ENCODE measurements at places on chromosomes 6 and 20.

DNA sequence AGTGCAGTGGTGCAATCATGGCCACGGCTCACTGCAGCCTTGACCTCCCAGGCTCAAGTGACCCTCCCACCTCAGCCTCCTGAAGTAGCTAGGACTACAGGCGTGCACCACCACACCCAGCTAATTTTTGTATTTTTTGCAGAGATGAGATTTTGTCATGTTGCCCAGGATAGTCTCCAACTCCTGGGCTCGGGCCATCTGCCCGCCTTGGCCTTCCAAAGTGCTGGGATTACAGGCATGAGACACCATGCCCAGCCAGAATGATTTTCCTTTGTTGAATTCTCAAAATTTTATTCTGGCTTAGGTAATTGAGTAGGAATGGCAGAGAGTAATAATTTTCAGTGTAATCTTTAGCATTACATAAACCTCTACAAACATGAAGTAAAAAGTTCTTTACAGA, 37.1 kb downstream of the SLC16A10 start:
- DNase-seq: no peak

- no peak for DNase-seq
These were observed 665.5 kb downstream of the TENT5A start for GRCh38 chr6:81086991-81087390.

DNA sequence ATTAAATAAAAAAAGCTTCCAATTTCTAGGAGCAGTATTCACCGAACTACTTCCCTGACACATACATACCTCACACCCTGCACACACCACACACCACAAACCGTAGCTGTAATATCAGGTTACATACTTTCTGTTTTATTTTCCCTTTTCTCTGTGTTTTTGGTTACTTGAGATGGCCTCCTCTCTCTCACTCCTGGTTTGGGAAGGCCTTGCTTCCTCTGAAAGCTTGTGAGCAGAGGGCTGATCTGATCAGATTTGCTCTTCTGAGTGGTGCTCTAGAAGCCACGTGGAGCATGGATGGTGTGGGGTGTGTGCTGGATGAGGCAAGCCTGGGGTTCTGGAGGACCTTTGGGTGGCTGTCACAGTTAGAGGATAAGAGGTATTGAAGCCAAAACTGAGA, 20.9 kb downstream of the UTRN start:
- DNase-seq: no peak

DNA sequence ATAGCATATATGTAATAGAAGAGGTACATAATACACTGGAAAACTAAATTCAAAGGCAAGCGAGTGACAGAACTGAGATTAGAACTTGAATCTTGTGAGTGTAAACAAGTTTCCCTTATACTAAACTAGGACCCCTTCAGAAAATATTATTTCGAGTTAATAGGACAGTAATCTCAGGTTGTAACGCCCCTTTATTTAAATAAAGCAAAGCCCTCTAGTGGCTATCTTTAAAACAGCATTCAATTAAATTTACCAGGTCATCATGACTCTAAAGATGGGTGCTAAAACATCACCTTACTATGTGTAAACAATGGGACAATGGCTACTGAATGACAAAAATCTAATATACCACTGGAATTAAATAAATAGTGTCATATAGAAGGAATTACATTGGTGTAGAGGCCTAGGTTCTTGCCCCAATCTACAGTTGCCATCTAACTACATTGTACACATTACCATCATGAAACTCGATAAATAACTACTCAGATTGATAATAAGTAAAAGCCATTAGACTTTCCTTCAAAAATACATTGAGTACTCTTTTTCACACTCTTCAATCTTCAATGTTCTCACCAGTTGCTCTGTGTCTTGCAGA, 255.4 kb upstream of the IRAK1BP1 start:
- no peak for DNase-seq

DNA sequence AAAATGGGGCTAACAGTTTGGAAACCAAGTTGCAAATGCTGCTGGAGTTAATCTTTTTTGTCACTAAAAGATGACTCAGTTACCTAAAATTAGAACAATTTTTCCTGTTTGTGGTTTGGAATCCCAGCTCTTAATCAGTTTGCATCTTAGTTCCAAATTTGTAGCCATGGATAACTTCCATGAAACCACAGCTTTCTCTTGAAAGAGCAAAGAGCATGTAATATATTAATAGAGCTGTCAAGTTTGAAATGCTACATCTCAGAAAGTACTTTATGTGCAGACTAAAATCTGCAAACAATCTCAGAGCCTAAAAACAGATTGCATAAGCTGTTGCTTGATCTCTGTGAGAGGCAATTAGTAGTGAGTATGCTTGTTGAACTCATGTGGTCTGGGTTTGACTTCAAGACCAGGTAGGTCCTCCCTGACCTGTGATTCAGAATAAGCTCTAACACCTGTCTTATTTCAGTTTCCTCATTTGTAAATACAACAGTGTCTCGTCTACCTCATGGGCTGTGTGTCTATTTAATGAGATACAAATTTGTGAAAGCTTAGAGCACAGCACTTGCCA, 23.5 kb downstream of the DHX35 start:
- no peak for DNase-seq

- DNase-seq: no peak
These were observed 148.1 kb downstream of the UBE3D start for GRCh38 chr6:82917346-82918064.

DNA sequence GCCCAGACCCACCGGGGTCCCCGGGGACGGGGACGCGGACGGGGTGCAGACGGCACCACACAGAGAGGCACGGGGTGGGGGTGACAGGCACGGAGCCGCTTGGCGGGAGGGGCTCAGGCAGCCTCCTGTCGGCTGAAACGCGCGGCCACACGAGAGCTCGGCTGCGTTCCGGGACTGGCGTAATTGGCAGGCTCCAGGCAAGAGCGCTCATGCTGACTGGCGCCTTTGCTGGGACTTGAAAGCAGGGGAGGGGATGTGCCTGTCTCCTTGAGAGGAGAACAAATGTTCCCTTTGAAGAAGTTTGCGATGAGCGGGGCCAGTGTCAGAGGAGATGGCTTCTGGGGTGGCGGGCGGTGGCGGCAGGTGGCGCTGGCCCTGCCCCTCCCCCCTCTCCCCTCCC, 25.8 kb downstream of the BHLHE23 start:
- no peak for DNase-seq

DNA sequence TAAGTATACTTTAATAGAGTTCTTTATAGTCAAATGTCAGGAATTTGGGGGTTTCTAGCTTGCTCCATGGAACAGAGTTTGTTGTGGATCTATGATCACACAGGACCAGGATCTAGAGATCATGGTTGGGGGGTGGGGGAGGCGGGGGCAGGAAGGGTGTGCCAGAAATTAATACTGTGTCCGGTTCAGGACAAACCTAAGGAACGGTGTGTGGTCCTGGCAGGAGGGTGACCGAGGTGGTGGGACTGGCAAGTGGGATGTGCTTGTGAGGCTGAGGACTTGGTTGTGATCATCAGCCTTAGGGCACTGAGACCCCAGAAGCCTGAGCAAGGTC, 27.9 kb downstream of the GSTA3 start:
- DNase-seq: no peak

DNA sequence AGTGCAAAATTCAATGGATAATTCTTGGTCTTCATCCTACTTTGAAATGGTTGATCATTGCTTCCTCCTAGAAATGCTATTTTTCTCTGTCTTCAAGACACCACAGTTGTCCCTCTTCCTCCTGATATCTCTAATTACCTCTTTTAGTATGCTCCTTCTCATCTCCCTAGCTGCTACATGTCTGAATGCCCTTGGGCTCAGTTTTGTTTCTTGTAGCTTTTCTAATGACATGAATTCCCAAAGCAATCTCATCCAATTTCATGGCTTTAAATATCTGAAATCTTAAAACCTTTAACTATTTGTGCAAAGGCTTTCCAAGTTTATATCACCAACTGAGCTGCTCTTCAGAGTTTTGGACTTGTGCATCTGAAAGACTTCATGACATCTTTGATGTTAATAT, 120.2 kb upstream of the RGS17 start:
- DNase-seq: no peak

- no peak for DNase-seq
These were observed 57.2 kb upstream of the ANKEF1 start for GRCh38 chr20:9977629-9978028.

- DNase-seq: no peak
These were observed 15.9 kb downstream of the ADRM1 start for GRCh38 chr20:62318400-62319345.

- no peak for DNase-seq
These were observed 63.0 kb upstream of the INSM1 start for GRCh38 chr20:20304942-20305341.

All from lower leg skin (tissue), 4 donors.